NCI-H82 (cell line): ENCODE measurements at places on chromosomes 3 and 15.

GRCh38 chr15:60555291-60555690 is 76.3 kb upstream of the ICE2 start:
- DNase-seq, result no peak

DNA sequence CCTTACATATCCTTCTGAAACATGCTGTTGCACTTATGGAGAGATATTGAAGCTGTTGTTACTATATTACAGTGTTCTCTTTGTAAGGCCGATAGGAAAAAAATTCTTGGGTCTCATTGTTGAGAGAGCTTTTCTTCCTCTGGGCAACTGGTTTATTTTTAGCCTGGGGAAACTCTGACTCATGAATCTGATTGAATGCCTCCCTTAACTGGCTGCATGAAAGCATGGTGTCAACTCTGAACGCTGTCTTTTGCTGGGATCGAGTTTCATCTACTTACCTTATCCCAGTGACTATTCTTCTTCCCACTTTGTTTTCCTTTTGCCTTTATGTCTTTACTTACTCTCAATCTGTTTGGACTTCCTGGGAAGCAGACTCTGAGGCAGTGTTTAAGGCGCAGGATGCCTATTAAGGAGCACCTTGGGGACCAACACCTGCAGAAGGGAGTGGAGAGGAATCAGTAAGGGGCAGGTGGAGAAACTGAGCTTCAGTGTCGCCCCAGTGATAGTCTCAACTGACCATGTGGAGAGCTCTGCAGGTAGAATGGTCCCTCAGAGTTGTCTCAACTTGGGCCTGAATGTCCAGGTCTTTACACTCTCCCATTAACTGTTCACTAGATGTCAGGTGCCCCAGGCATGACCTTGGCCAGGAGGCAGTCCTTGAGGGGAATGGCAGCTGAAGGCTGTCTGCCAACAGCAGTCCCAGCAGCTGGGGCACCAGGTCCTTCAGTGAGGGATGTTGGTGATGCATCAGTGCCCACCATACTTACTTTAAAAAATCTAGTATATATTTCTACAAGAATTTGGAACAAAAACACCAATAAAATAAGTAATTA is 88.9 kb upstream of the CCNL1 start:
- DNase-seq, result no peak

DNA sequence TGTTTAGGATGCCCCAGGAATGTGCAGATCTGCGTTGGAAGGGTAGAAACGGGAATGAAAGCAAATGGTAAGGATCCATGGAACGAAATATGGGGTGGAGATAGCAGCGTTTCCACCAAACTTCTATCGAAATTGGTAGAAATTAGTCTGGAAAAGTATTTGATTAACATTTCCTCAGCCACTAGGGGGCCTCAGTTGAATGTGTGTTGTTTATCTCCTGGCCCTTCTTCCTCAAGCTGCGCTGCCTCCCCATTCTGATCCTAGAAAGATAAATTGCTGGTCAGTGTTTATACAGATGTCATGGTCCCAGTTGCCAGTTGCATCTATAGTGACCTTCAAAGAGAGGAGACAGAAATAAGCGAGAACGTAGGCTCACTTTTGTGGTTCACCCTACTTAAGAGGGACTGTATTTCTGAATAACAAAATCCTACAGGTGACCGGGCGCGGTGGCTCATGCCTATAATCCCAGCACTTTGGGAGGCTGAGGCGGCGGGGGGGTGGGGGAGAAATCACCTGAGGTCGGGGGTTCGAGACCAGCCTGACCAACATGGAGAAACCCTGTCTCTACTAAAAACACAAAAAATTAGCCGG is 457.1 kb downstream of the SQOR start:
- peak; percentile 88 for DNase-seq

DNA sequence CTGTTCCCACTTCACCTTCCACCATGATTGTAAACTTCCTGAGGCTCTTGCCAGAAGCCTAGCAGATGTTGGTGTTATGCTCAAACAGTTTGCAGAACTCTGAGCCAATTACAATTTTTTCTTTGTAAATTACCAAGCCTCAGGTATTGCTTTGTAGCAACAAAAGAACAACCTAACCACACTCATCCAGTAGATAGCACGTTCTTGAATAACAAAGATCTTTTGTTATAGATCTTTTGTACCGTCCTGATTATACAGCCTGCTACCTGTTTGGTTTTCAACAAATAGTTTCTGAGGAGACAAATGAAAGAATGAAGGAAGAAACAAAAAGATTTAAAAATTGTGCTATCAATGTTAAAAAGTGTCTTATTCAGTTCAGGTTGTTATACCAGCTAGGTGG is 474.7 kb upstream of the ALCAM start:
- no peak for DNase-seq

DNA sequence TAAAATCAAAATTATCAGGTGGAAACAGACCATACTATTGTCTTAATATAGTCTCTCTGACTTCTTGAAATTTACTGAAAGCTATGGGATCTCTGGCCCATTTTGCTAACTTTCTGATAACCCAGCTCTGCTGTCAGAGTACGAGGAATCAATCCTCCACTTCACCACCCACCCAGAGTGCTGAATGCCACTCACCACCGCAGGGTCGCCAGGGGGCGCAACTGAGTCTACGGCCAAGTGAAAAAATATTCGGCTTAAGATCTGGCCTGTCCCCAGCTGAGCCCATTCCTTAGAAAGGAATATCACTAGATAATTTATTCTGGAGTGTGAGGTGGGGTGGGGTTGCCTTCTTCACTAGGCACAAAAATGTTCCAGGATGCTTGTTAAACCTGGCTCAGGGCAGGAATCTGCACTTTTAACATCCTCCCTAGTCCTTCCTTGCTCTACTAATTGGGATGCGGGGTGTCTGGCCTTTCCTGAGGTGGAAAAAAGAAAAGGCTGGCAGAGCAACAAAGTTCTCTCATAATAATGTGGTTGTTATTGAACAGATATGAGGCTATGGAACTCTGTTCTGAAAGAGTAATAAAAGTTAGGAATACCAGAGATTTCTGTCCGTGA is 520.6 kb downstream of the MFSD1 start:
- DNase-seq, result peak; percentile 72

DNA sequence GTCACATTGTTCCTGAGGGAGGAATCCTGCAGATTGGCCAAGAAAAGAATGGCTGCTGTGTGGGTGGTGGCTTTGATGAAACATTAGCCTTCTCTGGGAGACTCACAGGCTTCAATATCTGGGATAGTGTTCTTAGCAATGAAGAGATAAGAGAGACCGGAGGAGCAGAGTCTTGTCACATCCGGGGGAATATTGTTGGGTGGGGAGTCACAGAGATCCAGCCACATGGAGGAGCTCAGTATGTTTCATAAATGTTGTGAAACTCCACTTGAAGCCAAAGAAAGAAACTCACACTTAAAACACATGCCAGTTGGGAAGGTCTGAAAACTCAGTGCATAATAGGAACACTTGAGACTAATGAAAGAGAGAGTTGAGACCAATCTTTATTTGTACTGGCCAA is 6.1 kb downstream of the PTX3 start:
- DNase-seq, result no peak

- DNase-seq, result peak; percentile 16
These were observed 289.5 kb downstream of the NEK10 start for GRCh38 chr3:27079427-27080257.

DNA sequence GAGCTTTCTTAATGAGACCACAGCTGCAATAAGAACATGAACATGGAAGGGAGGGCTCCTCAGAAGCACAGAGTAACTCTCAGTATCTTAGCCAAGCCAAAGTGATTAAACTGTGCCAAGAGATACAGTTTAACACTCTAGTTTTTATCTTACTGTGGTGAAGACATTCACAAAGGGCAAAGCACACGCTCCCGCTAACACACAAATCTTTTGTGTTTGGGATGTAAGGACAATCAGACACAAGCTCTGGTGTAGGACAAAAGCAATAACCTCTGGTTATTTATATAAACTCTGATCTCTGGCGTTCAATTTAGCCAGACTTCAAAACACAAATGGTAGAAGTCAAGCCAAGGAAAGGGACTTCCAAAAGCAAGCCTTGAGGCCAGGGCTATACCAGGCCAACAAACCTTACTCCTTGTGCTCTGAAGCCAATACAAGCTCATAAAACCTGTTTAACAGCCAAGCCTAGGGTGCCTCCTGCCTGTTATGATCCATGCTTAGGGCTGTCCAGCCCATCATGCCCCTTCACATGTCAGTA is 27.8 kb downstream of the DPH3 start:
- DNase-seq, result no peak

GRCh38 chr3:125359700-125360099 is 15.4 kb downstream of the ZNF148 start:
- DNase-seq, result no peak

DNA sequence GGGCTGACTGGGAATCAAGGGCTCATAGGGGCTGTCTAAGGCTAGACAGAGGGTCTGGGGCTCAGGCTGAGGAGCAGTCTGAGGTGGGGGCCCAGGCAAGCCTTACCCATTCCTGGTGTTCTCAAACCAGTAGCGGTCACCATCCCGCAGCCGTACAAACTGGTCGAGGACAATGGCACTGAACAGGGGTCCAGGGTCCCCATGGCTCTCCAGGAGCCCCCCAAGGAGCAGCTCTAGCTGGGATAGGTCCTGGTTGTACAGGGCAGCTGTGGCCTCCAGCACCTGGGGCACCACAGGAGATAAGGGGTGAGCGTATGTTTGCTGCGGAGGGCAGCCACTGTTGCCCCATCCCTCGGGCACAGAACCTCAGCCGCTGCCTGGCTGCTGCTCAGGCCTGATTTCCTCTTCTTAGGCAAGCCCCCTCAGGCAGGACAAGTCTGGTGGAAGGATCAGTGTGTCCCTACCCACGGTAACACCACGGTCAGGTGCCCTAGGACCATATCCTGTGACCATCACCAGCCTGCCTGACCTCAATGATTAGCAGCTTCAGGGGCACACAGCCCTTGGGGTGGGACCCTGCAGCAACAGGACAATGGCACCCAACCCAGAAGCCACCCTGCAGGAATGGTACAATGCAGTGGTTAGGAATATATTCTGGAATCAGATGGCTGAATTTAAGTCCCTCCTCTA is 5.9 kb downstream of the DUOX2 start:
- DNase-seq, result no peak

- no peak for DNase-seq
These were observed 351.0 kb upstream of the THRB start for GRCh38 chr3:24845524-24846155.

DNA sequence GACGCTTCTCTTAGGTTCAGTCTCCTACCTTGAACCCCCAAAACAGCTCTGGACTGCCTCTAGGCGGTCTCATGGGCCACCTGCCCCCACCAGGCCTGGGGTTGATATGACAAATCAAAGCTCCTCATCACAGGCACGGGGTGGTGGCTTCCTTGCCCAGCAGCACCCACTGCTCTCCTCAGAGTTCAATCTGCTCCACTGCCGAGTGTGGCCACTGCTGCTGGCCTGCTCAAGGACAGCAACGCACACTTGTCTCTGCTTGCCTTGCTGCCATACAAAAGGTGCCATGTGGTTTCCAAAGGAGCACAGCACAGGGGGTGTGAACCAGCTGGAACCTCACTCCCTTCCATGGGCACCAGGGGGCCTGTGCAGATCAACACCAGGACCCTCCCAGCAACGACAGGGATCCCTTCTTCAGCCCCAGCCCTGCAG is 10.2 kb downstream of the KBTBD13 start:
- peak; percentile 65 for DNase-seq

GRCh38 chr15:50786438-50786837 is 20.9 kb upstream of the SPPL2A start:
- DNase-seq, result no peak

- no peak for DNase-seq
These were observed 74.8 kb upstream of the MAGI1 start for GRCh38 chr3:66113542-66113941.

DNA sequence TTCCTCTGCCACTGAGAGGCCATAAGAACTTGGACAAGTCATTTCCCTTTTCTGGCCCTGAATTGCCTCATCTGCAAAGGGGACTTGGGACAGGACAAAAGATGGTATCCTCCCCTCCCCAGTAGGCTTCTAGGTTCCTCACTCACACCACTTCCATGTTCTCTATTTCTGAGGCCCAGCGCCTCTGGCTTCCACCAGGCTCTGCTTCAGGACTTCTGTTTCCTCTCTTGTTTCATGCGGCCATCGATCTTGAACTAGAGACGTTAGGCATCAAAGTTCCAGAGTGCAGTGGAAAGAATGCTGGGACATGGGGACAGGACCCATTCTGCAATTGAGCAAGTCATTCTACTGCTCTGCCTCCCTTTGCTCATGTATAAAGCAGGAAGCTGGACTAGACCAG is 1.7 kb downstream of the TM4SF4 start:
- no peak for DNase-seq

DNA sequence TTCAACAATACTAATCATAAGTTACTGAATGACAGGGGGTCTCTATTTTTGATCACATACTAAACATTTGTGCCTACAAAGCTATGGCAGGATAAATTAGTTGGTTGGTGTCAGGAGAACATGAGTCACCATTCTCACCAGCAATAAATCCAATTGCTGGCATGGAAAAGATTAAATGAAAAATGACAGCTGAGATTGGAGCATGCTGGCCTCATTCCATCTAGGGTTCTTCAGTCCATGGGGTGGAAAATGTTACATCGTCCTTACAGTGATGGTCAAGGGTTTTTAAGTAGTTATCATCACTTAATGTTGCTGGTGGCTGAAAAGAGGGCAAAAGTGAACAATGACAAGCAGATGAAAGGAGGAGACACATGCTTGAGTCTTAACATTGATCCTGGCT is 180.1 kb upstream of the BCL6 start:
- DNase-seq, result no peak

- no peak for DNase-seq
These were observed 221.5 kb upstream of the ICE2 start for GRCh38 chr15:60700437-60700836.

DNA sequence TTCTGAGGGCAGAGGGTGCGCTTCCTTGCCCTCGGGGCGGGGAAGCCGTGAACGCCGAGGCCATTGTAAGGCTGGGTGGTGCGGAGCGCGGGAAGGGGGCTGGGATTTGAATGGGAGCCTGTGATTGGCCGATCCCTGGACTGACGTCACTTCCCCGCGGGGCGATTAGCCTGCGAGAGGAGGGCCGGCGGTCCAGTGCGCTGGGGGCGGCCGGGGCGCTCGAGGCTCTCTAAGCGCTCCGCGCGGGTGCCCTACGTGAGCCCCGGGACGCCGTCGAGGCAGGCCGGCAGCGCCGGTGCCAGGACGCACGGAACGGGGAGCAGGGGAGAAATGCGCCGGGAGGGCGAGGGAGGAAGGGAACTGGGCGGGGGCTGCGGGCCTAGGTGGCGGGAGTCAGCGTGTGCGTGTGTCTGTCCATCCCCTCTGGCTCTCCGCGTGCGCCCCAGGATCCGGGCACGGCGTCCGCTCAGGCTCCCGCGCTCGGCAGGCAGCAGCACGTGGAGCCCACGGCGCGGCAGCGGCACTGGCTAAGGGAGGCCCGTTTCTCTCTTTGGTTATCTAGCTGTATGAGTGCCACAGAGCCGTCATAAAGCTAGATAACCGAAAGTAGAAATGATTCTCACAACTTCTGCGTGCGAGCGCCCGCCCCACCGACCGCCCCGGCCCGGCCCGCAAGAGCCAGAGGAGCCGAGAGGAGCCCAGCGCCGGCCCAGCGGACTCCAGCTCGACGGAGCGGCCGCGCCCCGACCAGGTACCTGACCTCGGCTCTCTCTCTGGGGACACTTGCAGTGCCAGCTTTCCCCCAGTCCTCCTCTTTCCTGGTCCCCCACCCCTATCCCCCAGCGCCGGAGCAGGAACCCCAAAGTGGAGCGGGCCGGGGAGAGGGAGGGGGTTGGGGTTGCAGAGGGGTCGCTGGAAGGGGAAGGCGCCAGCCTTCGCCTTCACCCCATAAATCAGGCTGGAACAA is 33.1 kb upstream of the POLG start:
- DNase-seq, result peak; percentile 95

GRCh38 chr3:122974764-122975162 is 52.8 kb downstream of the SEMA5B start:
- peak; percentile 51 for DNase-seq

GRCh38 chr3:1969281-1969680 is 129.4 kb upstream of the CNTN4 start:
- no peak for DNase-seq

GRCh38 chr3:124962403-124962940 is 27.9 kb upstream of the MUC13 start:
- DNase-seq, result no peak
